ENCODE measurements at places on chromosomes 3 and 15.

GRCh38 chr3:155602307-155602706 is 142.6 kb downstream of the PLCH1 start:
- no peak for DNase-seq

DNA sequence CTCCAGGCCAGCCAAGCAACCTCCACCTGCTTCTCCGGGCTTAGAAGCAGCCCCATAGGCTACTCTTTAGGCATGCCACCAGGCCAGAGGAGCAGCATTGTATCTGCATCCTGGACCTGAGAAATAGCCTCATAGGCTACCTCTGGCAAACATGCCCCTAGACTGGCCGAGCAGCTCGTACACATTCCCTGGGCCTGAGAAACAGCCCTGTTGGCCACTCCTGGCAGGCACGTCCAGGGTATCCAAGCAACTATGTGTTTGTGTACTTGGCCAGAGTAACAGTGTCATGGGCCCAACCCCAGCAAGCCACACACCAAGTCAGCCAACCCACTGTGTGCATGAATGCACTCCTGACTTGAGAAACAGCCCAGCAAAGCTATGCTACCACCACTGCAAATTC is 498.7 kb upstream of the CDIN1 start:
- no peak for DNase-seq

DNA sequence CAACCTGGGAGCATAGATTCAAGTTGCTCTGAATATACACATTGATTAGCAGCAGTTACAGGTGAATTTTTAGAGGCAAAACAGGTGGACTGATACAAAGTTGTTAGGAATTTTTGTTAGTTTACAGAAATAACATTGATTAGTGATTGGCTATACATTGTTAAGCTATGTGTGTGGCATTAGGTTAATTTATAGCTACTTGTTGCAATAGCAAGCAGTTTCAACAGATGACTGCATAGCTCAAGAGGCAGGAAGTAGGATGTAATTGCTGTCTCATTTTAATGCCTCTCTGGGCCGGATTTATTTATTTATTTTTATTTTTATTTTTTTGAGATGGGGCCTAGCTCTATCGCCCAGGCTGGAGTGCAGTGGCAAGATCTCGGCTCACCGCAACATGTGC is 99.7 kb downstream of the TCF12 start:
- DNase-seq = no peak

DNA sequence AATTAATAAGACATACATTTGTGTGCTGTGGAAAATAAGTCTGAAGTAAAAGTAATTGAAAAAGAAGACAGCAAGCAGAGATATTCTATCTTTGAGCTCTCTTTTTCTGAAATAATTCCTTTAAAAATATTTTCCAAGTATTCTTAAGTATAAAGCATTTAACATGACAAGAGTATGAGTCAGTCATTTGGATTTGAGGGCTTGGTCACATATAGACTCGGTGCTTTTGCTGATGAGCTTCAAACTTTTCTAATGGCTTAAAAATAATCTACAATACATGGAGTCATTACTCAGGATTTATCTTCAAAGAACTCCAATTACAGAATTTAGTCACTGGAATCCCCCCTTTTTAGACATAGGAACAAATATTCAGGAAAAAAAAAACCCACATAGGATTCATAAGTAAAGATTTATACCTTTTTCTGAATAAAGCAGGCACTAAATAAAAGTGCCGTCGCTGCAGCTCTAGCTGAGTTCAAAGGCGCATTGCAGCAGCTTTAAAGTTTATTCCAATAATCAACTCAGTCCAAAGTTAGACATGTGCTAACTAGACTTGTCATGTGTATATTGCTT is 147.5 kb downstream of the CTNNB1 start:
- DNase-seq = no peak

GRCh38 chr3:60841355-60841754 is 409.9 kb downstream of the FHIT start:
- DNase-seq = no peak

DNA sequence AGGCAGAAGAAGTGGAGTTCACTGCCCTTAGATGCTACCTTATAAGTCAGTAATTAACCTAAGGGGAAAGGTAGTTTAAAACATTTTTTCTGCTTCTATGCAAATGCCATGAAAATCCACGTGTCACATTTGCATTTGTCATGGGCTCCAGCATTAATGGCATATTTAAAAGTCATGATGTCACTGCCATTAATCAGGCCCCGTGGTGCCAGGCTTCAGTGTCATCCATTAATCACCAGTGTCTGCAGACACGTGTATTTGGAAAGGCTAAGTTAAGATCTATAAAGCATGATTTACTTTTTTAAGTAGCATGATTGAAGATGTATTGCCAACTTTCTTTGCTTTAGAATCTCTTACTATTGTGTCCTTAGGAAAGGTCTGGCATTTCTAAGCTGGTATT is 857.8 kb downstream of the TUSC7 start:
- DNase-seq = no peak

DNA sequence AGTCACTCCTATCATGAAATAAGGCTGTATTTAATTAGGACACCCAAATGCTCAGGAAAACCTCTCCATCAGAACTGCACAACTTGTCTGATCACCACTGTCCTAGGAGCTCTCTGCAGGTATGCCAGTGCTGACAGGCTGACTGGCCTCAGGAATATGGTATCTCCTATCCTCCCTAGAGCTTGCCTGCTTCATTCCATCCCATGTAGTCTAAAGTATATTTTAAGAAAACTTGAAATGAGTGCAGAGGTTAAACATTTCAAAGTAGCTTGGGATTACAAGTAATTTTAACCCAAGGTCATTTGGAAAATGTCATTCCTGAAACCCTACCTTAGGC is 23.7 kb downstream of the FILIP1L start:
- DNase-seq = no peak

Data from stimulated activated CD8-positive, alpha-beta memory T cell treated with anti-CD3 and anti-CD28 coated beads, Interleukin-7, amount 100 ng/mL, for 1 hour (primary cell).